ENCODE measurements at places on chromosomes 7 and 10.

DNA sequence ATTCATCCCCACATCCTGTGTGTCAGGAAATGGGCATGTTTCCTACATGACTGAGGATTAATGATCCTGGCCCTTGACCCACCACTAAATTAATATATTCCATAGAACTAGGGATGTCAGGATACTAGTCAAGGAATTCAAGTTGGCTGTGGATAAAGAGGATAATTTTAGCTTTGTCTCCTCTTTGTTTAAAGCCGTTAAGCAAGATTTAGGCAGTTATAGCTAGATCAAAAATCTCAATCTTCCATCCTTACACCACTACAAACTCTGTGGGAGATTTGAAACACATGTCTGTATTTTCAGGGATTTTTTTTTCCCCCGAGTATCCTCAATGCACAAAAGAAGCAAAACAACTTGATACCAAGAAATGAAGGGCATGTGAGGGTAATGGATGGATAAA lies 417.1 kb downstream of the MAGI2 start:
- no peaks in the 10 kb centered on the region for H3K27me3 ChIP-seq
- no peaks in the 10 kb centered on the region for H3K4me1 ChIP-seq
- no peak overlapping the region for H3K4me3 ChIP-seq
- H3K27ac ChIP-seq = no peak overlapping the region

GRCh38 chr10:25974897-25975459 lies 40.9 kb downstream of the MYO3A start:
- no peaks in the 10 kb centered on the region for H3K27me3 ChIP-seq
- H3K36me3 ChIP-seq = no peaks in the 10 kb centered on the region
- H3K4me1 ChIP-seq = no peaks in the 10 kb centered on the region
- no peak for DNase-seq

GRCh38 chr7:107327986-107328569 lies 141.8 kb upstream of the GPR22 start:
- H3K4me1 ChIP-seq = peaks cover 3% of the 10 kb centered on the region
- no peaks in the 10 kb centered on the region for H3K27me3 ChIP-seq
- H3K27ac ChIP-seq = peak overlapping the region; percentile 8
- H3K36me3 ChIP-seq = no peaks in the 10 kb centered on the region

GRCh38 chr7:94466516-94466915 lies 43.1 kb upstream of the CASD1 start:
- no peaks in the 10 kb centered on the region for H3K4me1 ChIP-seq
- DNase-seq = no peak
- H3K4me3 ChIP-seq = no peak overlapping the region
- H3K27me3 ChIP-seq = peaks cover 4% of the 10 kb centered on the region

- no peak overlapping the region for H3K27ac ChIP-seq
- H3K4me3 ChIP-seq = no peak overlapping the region
- DNase-seq = no peak
- H3K36me3 ChIP-seq = no peaks in the 10 kb centered on the region
These were observed 3.8 kb upstream of the TCERG1L start for GRCh38 chr10:131315344-131315743.

DNA sequence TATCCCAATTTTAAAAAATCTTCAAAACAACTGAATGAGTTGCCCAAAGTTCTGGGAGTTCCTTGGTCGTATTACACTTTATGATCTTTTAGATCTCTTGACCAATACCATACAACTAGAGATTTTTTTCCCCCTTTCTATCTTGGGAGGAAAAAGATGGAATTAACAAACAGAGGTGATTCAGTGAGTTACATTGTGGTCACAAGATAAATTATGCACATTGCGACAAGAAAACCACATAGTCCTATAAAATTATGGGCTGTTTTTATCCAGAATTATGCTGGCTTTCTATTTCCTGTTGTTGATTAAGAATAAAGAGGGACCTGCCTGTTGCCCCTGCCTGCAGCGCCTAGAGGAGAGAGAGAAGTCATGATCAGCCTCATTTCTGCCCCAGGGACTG lies 8.2 kb upstream of the SGPL1 start:
- H3K27ac ChIP-seq = no peak overlapping the region
- no peak for DNase-seq
- no peak overlapping the region for H3K4me3 ChIP-seq
- H3K36me3 ChIP-seq = no peaks in the 10 kb centered on the region
- peaks cover 5% of the 10 kb centered on the region for H3K4me1 ChIP-seq

DNA sequence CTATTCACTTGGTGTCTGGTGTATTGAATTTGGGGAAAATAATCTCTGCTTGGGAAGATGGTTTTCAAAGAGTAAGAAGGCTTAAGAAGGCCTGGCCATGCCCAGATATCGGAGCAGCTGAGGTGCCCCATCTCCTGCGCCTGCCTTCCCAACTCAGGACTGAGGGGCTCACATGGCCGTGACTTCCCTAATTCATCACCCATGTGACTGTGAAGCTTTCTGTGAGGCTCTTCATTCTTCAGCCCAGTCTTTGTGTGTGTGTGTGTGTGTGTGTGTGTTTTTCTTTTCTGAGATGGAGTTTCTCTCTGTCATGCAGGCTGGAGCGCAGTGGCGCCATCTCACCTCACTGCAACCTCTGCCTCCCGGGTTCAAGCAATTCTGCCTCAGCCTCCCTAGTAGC lies 53.2 kb downstream of the PROSER2 start:
- H3K4me1 ChIP-seq = peaks cover 18% of the 10 kb centered on the region
- no peak overlapping the region for H3K27ac ChIP-seq
- no peaks in the 10 kb centered on the region for H3K36me3 ChIP-seq

DNA sequence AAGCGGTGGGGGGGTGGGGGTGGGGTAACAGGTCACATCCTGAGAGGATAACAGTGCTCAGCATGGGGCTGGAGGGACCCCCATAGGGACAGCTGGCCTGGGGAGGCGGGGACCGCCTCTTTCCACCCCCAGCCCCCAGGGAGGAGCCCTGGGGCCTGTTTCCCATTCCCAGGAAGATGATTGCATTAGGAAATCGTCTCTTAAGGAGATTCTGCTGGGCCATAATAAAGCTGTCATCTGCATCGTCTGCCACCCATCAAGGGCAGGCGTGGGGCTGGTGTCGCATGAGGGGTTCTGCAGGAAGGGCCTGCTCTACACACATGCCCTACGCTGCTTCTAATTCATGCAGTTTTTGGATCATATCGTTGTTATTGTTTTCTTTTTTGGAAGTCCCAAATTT lies 17.2 kb downstream of the RET start:
- no peaks in the 10 kb centered on the region for H3K4me1 ChIP-seq
- no peak overlapping the region for H3K4me3 ChIP-seq
- H3K27ac ChIP-seq = no peak overlapping the region
- no peak for DNase-seq

DNA sequence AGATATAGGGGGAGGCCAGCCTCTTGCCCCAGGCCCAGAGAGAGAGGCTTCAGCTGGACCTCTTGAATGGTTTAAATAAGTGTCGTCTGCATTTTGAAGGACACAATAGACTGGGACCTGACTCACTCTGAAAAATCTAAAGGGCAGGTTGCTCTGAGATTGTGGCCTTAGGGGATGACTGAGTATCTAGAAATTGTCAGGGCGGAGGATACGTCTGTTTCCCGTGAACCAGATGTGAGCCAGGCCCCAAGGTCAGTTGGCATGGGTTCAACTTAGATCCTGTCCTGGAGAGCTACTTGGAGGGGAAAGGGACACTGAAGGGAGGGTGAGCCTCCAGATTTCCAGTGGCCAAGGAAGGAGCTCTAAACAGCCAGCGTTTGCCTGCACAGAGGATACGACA lies 110.2 kb downstream of the CHN2 start:
- H3K27ac ChIP-seq = no peak overlapping the region
- H3K36me3 ChIP-seq = no peaks in the 10 kb centered on the region
- no peaks in the 10 kb centered on the region for H3K4me1 ChIP-seq
- no peak overlapping the region for H3K4me3 ChIP-seq
- peaks cover 11% of the 10 kb centered on the region for H3K27me3 ChIP-seq
